ENCODE measurements at places on chromosomes 16 and 17.

- no peak for DNase-seq
These were observed 10.4 kb downstream of the MPRIP start for GRCh38 chr17:17052462-17053221.

GRCh38 chr17:56845934-56846333 lies 12.0 kb downstream of the DGKE start:
- DNase-seq = no peak

DNA sequence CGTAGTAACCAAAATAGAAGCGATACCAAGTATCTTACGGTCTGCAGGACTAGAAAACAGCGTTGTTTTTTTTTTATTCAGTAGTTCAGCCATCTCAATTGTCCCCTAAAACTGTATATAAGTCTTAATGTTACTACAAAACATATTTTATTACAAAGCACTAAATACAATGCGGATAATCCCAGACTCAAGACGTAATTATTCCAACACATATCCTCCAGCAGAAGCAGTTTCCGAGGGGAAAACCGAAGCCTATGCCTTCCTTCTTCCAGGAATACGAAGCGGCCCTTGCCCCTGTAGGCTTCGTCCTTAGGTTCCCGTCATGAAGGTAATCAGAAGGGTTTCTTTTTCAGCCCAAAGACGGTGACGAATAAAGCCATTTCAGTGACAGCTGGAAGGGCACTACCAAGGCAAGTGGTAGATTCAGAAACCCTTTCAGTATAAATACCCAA lies 2.3 kb downstream of the TMEM107 start:
- DNase-seq = no peak

GRCh38 chr17:3535253-3535995 lies 22.2 kb downstream of the TRPV3 start:
- peak; percentile 57 for DNase-seq

DNA sequence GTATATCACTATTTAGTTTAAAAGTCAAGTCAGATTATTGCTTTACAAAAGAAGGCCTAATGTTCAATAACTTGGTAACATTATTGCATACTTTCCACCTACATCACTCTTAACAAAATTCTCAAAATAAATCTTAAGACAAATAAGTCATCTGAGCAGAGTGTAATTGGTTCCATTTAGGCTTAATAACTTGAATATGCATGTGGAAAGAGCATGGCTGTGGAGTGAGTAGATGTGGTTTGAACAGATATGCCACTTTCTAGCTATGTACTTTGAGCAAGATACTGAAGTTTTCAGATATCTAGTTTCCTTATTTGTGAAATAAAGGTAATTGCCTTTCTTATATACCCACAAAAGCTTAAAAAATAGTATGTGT lies 6.7 kb upstream of the EVI2A start:
- no peak for DNase-seq

DNA sequence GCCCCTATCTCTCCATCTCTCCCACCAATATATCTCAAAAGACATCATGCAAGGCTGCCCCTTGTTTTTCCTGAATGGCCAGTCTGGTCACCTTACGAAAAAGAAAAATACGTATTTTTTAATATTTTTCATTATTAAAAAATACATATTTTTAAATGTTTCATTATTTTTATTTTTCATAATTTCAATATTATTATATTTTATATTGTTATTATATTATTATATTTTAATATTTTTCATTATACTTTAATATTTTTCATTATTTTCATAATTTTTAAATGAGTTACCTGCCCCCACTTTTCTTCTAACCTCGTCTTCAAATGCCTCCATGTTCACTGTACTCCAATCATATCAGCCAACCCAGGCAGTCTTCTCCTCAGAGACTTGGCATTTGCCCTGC lies 116.0 kb upstream of the ERCC4 start:
- no peak for DNase-seq

- no peak for DNase-seq
These were observed 14.7 kb downstream of the RABEP2 start for GRCh38 chr16:28910086-28911031.

DNA sequence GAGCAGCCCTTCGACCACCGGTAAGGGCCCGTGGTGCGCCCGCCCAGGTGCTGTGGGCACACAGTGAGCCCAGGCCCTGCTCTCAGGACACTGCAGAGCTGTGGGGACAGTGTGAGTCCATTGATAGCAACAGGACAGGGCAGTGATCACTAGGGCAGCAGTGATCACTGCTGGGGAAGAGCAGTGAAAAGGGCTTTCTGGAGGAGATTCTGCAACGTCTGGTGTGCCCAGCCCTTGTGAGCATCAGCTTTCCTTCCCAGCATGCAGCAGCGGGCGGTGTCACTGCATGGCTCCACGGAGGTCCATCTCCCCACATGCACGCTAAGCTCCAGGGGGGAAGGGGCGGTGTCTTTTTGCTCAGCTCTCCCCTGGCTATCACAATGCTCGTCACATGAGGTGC lies 32.1 kb downstream of the MAP1LC3B start:
- DNase-seq = no peak

All from CD4-positive, alpha-beta T cell treated with Interleukin-10 for 1 hour (primary cell).